Head of caudate nucleus (tissue), 42 donors: ENCODE measurements at places on chromosomes 5 and 9.

DNA sequence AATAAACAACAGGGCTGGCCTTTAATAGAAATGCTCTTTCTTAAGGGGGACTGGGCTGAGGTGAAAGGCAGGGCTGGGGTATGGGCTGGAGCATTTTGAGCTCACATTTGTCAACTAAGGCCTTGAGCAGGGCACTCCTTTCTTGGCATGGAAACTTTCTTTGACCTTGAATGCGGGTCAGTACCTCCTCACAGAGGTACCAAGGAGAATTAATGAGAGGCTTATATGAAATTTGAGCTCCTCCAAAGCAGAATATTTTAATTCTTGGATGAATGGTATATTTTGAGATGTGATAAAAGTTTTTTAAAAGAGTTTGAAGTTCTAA is 3.1 kb downstream of the CYSTM1 start:
- DNase-seq = no peak

DNA sequence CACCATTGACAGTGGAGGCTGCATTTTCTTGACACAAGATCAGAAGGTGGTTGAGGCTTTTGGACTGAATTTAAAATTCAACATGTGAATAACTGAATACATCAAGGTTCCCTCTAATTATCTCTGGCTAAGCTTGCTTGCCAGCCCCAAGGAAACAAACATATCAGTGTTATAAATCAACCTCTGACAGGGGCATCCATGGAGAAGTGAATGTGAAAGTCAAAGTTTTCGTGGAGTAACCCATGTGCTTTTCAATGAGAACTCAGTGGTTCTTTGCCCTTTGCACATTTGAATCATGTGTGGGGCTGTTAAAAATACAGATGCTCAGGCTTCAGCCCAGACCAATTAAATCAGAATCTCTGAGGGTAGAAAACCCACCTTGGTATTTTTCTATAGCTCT is 128.9 kb downstream of the LRRC70 start:
- DNase-seq = no peak

DNA sequence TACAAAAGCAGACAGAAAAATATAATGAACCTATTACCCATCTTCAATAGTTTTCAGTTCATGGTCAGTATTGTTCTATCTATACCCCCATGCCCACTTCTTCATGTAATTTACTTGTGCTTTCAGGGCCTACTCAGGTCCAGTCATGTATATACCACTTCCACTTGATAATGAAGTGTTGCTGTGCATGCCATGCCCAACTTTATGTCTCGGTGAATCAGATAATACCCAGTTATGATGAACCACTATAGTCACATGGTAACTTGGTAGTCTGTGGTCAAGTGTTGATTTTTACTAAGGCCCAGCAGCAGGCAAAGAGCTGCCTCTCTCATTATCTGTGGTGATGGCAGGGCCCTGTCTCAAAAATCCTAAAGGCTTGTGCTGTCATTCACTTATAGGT is 70.7 kb upstream of the IL33 start:
- DNase-seq = no peak

- DNase-seq = no peak
Observed at GRCh38 chr9:73647560-73647959, 495.9 kb downstream of the ANXA1 start.

- DNase-seq = no peak
Observed at GRCh38 chr9:127758843-127759242, 19.6 kb downstream of the SH2D3C start.

GRCh38 chr5:181114844-181115778 is 15.9 kb downstream of the OR2V1 start:
- no peak for DNase-seq

GRCh38 chr9:1536522-1537170 is 478.5 kb upstream of the SMARCA2 start:
- no peak for DNase-seq

GRCh38 chr5:10699281-10699874 is 61.7 kb downstream of the DAP start:
- no peak for DNase-seq

- no peak for DNase-seq
Observed at GRCh38 chr9:112283582-112284253, 49.7 kb downstream of the PTBP3 start.

- no peak for DNase-seq
Observed at GRCh38 chr5:54383225-54383901, 72.1 kb upstream of the HSPB3 start.

DNA sequence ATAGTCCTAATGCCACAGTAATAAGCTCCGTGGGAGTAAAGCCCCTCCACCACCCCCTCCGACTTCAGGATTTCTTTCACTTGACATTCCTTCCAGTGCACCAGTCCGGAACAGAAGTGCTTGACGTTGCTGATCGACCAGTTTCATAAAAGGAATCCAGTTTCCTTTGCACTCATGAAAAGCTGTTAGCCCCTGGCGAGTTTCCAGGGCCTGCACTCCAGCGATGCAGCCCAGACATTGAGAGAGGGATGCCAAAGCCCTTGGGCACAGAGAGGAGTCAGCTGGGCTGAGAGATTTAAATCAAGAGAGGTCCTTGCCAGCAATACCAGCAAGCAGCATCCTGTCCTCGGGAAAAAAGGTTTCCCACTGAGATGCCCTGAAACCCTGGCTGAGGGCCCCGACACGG is 170.1 kb downstream of the GABBR2 start:
- DNase-seq = no peak

DNA sequence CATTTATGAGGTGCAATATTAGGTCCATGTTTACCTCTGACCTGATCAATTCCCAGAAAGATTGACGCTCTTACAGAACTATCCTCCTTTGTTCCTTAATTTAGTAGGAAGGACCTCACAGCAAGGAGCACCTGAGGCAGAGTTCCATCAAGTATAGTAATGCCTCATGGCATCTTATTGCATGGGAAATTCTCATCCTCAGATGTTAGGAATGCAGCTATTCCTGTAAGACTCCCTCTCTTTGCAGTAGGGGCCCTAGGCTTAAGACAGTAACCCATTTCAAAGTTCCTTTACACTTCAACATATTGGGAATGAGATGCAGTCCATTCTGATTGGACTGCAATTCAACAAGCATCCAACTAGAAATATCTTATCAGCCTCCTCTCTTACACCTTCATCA is 69.8 kb downstream of the SLCO4C1 start:
- no peak for DNase-seq

DNA sequence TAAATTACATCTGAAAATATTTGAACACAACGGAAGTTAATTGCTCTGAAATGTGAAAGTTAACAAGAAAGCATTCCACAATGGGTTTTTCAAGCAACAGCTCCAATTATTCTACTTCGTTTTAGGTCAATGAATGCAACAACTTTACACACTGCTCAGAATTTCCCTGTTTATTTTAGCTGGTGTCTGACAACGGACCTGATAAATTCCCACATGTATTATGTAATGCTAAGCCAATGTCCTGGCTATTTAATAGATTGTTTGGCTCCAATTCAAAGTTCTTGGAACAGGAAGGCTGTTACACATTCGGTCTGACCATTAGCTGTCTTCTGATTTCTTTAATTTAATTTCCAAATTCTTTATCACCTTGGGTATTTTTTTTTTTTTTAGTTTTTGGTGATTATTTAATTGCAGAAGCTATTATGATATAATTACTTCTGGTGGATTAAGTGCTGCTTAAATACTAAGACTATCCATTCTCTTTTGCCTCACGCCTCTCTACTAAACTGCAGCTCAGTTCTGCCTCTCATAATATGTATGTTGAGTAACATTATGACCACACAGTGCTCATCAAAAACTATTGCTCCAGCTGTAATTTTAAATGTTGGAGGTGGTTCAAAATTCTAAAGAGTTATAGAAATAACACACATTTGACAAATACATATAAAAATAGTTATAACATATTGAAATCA is 57.9 kb downstream of the MEF2C start:
- DNase-seq = no peak

DNA sequence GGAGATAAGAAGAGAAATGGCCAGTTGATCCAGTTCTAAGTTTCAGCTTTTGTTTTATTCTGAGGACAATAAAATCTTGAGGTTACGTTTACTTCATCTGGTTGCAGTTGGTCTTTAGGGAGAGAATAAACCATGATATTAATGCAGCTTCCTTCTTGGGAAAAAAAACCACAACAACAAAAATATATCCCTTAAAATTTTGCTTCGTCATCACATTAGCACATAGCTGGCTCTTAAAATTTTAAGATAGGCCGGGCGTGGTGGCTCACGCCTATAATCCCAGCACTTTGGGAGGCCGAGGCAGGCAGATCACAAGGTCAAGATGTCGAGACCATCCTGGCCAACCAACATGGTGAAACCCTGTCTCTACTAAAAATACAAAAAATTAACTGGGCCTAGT is 86.4 kb downstream of the EQTN start:
- no peak for DNase-seq

- no peak for DNase-seq
Observed at GRCh38 chr5:31291323-31291854, 97.9 kb downstream of the CDH6 start.

- DNase-seq = no peak
Observed at GRCh38 chr9:69292078-69292477, 32.9 kb upstream of the ENTREP1 start.

- DNase-seq = peak; percentile 91
Observed at GRCh38 chr9:1083325-1083913, 33.3 kb downstream of the DMRT2 start.

DNA sequence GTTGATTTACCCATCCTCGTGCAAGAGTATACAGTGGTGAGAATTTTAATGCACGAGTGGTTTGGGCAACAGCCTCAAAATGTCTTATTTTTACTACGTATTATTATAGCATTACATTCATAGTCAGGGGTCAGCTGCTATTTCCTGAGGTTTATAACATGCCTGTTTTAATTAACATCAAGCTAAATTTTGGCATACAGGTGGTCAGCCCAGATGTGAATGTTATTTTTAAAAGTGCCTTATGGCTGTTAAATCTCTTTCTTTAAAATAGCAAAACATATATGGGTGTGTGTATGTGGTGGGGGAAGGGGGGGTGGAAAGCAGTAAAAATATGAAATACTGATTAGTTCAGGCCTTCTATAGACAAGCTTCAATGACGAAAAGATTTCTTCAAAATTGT is 424.5 kb upstream of the CLINT1 start:
- DNase-seq = no peak

- no peak for DNase-seq
Observed at GRCh38 chr9:75358846-75359245, 270.5 kb downstream of the OSTF1 start.

DNA sequence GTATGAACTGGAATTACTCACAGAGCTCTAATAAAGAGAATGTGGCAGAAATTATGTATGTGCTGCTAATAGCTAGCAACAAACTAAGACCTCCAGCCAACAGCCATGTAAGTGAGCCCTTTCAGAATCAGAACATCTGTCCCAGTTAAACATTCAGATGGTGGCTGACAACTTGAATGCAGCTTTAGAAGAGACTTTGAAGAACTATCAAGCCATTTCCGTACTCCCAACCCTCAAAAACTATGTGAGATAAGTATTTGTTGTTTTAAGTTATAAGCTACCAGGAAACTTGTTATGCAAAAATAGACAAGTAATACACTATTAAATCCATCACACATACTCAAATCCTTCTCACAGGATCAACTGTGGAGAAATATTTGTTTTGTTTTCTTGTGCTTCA is 205.2 kb upstream of the EDIL3 start:
- no peak for DNase-seq

GRCh38 chr5:83513491-83513890 is 41.9 kb downstream of the VCAN start:
- no peak for DNase-seq

GRCh38 chr5:14483504-14484157 is 98.0 kb upstream of the OTULINL start:
- DNase-seq = no peak

DNA sequence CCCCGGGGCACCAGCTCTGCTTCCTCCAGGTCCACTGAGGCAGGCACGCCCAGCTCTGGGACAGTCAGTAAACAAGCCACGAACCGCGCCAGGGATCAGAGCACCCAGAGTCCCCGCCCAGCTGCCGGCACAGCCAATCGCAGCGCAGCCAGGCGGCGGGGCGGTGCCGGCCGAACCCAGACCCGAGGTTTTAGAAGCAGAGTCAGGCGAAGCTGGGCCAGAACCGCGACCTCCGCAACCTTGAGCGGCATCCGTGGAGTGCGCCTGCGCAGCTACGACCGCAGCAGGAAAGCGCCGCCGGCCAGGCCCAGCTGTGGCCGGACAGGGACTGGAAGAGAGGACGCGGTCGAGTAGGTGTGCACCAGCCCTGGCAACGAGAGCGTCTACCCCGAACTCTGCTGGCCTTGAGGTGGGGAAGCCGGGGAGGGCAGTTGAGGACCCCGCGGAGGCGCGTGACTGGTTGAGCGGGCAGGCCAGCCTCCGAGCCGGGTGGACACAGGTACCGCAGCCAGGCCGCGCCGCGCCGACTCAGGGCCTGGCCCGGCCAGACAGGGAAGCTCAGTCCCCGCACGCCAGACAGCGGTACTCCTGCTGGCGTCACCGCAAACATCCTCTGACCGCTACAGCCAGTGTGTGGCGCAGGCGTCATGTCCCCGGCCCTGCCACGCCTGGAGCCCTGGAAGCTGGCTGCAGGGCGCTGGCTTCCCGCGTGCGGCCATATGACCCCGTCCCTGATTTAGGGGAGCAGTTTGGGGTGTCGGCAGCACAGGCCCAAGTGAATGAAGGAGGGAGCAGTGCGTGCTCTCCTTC is at the start of gene CTSL:
Gene CTSL, plus strand, starts transcription at position 220 of the 810 bp plus-strand sequence. CDS start 1,485 bp downstream, outside the sequence.
- DNase-seq = peak; percentile 97

DNA sequence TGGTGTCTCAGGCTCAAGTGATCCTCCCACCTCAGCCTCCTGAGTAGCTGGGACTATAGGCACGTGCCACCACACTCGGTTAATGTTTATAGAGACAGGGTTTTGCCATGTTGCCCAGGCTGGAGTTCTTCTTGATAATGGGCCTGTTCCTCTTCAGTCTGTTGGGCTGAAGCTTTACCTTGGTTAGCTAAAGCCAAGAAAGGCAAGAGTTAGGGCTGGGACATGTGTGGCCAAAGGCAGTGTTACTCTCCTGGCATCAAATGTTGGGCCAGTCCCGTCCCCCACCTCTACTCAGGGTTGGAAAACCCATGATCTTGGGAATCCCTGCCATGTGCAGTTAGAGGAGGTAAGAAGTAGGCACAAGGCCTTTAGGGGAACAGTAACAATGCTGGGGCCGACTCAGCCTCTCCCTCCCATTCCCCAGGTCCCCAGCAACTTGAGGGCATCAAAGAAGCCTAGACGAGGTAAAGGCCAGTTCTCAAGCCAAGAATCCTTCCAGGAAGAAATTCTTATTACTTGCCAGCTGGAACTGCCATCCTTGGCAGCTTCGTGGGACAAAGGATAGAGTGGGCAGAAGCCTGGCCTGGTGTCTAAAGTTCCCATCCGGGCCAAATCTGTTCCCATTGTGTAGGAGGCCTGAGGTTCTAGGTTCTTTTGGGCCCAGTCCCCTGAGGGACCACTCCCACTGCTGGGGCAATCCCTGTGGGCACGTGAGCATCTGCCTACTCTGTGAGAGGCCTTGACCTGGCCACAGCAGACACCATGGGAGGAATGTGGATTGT is 4.5 kb downstream of the EGR1 start:
- no peak for DNase-seq

- DNase-seq = no peak
Observed at GRCh38 chr9:33381231-33381791, 21.1 kb downstream of the AQP7 start.

DNA sequence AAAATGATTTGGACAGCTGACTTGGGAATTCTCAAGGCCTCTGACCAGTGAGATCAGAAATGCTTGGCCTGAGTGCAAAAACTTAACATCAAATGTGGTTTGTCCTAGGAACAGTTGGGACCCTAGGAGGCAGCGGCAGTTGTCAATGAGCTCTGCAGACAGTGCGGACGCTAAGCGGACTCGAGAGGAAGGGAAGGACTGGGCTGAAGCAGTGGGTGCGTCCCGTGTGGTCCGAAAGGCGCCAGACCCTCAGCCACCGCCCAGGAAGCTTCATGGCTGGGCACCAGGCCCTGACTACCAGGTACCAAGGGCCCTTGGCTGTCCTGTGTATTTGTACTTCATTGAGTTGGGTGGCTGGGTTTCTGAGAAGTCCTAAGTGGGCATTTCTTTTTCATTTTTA is 43.7 kb upstream of the POMT1 start:
- no peak for DNase-seq
